Esophagus muscularis mucosa (tissue), 4 donors: ENCODE measurements at places on chromosomes 6 and 20. TPM values are rescaled to one million over a fixed set of nuclear protein-coding genes. Genes with fewer than 3 reads are reported as not detected.
A peak's percentile ranks its signal among the peaks of the same experiment; 100 is the strongest.

DNA sequence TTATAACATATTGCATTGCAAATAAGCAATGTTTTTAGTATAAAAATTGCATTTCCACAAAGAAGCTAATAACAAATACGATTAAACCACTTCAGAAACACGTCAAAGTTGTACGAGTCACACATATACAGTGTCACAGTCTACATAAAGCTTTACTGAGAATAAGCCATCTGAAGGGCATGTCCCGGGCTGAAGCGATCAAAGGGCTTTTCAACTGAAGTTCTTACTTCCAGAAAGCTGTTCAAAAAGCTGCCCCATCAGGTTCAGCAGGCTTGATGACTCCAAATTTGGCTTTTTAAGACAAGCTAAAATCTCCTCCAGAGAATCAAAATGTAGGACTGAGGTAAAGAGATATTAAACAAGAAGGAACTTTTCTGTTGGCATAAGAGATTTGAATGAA is 37.5 kb upstream of the HAO1 start:
- no peak for DNase-seq

DNA sequence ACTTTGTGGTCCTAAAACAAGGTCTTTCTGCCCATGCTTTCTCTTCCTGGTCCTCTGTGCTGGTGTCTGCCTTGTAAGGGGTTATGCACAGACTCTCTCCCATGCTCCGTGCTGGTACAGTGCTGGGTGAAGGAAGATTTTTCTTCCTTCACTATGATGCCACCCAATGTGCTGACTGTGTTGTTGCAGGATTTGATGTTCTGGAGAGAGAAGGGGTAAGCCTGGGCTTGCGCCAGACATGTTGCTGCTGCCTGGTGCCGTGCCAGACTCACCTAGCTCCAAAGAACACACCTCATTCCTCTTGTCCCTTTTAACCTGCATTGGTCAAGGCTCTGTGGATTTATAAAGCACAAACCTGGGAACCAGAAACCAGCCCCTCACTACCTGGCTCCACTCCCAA is 28.4 kb upstream of the ARMH2 start:
- DNase-seq = no peak

DNA sequence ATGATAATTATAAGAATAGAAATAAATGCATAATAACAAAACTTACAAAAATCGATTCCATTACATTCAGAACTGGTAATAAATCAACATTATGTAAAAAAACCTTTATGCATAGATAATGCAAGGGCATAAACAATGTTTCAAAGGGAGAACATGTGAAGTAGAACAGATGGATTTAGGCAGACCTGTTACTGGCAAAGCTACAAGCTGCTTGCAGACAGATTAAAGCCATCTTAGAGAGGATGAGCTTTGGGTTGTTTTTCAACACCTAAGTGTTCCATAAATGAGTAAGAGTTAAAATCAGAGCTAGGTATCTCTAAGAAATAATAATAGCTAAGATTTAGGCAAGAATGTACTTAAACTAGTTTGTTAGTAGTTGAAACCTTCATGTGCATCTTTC is 37.2 kb downstream of the SNAP25 start:
- no peak for DNase-seq

DNA sequence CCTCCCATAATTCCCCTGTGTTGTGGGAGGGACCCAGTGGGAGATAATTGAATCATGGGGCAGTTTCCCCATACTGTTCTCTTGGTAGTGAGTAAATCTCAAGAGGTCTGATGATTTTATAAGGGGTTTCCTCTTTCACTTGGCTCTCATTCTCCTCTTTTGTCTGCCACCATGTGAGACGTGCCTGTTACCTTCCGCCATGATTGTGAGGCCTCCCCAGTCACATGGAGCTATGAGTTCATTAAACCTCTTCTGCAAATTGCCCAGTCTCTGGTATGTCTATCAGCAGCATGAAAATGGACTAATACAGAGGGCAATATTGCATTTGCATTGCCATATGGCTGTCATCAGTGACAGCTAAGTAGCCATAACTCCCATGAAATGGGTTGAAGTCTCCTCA is 63.2 kb downstream of the ZNF217 start:
- DNase-seq = no peak

GRCh38 chr6:1832844-1833787 is 223.4 kb downstream of the FOXC1 start:
- DNase-seq = no peak

GRCh38 chr6:87558446-87558845 is 31.3 kb downstream of the RARS2 start:
- DNase-seq = no peak

DNA sequence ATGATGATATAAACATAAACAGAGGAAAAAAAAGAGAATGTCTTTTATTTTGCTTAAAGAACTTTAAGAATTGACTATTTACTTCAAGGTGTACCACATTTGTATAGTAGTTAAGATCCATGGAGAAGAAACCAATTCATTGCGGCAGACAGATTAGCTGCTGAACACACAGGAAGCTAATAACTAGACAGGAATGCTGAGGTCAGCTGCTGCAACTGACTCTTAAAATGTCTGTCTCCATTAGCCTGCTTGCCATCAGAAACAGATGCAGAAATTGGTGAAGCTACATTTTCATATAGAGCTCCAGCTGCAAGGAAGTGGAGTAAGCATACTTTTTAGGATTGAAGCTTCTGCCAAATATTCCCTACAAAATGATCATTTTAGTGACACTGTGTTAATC is 939.5 kb downstream of the EPHA7 start:
- DNase-seq = no peak

DNA sequence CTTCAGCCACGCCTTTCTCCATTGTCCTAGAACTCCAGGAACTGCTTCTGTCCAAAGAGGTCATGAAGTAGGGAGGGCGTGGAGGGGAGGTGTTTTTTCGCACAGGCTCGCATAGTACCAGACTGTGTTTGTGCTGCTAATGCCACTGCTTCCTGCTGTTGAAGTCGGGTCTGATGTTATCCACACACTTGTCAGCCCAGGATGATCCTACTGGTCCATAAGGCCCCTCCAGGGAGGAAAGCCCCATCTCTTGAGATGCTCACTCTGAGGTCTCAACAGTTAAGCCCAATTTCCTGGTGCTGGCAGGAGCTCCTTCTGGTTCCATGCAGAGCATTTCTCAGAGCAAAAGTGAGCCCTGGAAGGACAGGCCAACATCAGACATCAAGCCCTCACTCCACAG is 65.6 kb downstream of the C6orf118 start:
- no peak for DNase-seq

GRCh38 chr6:109260126-109260525 is 122.1 kb downstream of the CD164 start:
- no peak for DNase-seq

- DNase-seq = no peak
Measured at GRCh38 chr6:146878952-146879340, 280.2 kb downstream of the ADGB start.

DNA sequence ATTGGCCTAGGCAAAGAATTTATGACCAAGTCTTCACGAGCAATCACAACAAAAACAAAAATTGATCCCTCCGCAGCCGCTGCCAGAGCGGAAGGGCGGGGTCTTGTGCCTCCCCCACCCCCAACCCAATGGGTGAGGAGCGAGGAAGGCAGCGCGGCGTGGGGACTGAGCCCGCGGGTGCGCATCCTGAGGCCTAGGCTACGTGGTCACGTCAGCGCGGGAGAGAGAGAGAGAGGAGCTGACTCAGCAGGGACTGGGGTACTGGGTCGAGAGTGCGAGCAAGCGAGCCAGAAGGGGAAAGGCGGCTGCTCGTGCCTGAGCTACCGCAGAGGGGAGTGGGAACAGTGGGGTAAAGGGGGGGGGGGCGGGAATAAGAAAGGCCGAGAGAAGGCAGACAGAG is 90.1 kb upstream of the FERMT1 start:
- no peak for DNase-seq

- DNase-seq = no peak
Measured at GRCh38 chr6:14472986-14473337, 355.4 kb downstream of the CD83 start.

DNA sequence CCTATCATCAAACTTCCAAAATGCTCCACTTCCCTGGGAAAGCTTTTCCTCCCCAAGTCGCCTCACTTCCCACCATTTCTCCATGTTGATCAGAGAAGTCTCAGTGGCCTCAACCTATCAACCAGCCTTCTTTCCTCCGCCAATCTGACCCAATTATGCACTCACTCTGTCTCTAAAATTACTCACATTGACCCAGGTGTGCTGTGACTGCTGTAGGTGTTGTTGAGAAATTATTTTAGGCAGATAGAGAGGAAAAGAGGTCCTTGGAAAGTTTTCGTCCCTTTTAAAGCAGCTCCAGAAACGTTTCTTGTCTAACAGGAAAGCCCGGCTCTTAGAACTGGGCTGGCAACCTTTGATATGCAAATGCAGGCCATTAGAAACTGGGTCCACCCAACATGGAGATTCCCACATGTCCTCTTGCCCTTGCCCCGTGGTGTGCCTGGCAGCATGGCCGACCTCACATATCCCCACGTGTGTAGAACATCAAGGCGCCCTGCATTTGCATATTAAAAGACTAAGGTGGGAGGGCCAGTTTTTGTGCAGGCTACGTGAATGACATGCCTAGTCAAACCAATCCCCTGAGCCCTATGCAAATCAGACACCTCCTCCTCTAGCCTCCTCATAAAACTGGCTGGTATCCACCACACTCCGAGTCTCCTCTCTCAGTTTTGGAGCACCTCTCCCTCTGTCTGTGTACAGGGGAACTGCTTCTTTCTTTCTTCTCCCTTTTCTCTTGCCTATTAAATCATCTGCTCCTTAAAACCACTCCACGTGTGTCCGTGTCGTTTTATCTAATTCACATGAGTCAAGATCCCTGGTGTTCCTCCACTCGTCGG is 12.9 kb downstream of the IPCEF1 start:
- peak; percentile 72 for DNase-seq

DNA sequence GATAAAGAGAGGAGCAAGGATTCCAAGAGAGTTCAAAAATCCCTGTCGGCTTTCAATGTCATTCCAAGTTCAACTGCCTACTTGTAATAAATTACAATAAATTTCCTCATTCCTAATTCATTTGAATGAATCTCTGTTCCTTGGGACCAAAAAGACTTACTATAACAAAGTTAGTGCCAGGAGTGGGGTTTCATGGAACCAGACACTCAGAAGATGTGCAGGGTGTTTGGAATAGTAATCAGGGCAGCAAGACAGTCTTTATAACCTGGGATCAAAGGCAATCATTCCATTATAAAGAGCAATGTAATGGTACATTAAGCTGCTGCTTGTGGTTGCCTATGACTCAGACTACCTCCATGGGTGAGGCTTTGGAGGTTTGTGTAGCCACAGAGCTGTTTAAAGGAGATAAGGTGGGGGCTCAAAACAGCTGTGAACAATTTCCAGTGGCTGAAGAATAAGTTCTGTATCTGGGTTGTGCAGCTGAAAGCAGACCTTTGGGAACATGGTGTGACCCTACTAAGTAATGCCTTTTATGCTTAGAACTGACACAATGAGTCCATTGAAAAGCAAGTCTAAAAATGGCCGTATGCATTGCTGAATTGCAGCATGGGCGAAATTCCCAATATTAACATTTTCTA is 159.9 kb downstream of the LINC00237 start:
- DNase-seq = no peak

GRCh38 chr6:5693225-5694145 is 313.2 kb downstream of the NRN1 start:
- DNase-seq = peak; percentile 62

DNA sequence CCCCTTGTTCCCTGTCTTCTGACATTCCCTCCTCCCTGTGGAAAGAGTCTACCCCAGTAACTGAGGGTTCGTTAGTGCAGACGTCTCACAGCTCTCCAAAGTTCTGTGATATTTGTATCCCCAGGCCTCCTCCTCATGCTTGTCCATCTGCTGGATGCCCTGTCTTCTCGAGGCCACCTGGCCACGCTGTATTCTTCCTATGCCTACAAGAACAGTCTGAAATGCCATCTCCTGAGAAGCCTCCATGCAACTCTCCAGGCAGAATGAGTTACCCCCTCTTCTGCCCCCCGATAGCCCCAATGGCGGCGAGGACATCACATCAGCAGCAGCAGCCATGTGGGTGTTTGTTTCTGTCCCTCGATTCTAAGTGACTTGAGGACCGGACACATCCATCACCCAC is 9.3 kb downstream of the ULBP2 start:
- DNase-seq = no peak

DNA sequence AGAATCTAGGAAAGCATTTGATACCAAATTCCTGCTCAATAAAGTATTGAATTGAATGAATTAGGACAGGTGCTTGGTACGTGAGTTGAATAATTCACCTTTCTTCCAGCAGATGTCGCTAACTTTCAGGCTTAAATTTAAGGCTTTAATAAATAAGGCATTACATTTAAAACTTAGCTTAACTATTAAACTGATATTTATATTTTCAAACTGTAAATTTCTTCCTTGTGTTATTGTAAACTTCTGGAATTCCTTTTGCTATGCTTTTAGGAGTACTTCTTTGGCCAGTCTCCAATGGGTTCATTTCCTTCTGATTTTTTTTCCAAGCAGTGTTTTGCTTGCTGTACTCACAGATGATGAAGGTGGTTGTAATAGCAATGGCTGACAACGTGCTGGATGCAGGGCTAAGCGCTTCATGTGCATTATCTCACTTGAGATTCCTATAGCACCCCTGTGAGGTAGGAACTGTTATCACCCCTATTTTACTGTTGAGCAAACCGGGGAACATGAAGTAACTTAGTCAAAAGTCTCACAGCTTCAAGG is 71.3 kb upstream of the SLC2A12 start:
- no peak for DNase-seq

GRCh38 chr6:12147557-12148316 is 135.6 kb downstream of the HIVEP1 start:
- DNase-seq = no peak

C6orf58 gene
- total RNA-seq = not detected

AHCY gene
- 52.7 TPM for total RNA-seq

ETV7 gene
- not detected for total RNA-seq

DPPA5 gene
- total RNA-seq = not detected

MACROD2 gene
- 2.5 TPM for total RNA-seq

OR14J1 gene
- total RNA-seq = not detected

ECT2L gene
- total RNA-seq = 0.42 TPM

CALHM5 gene
- 3.7 TPM for total RNA-seq

SIRPB2 gene
- 8.1 TPM for total RNA-seq

STMND1 gene
- not detected for total RNA-seq

NSFL1C gene
- total RNA-seq = 42.8 TPM

ARMH2 gene
- total RNA-seq = not detected

LINC00237 gene
- total RNA-seq = not detected
